ENCODE measurements at places on chromosomes 4 and X.

GRCh38 chrX:138026211-138026610, 460.3 kb downstream of the ZIC3 start:
- DNase-seq = no peak

DNA sequence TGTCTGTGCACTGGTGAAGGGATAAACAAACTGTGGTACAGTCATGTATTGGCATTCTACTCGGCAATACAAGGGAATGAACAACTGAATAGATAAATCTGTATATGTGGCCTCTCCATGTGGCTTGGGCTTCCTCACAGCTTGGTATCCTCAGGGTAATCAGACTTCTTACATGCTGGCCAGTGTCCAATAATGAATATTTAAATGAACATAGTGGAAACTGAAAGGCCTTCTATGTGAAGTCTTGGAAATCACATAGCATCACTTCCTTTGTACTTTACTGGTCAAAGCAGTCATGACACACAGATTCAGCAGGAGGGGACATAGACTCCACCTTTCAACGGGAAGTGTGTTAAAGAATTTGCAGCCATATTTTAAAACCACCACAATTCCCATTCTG, 33.4 kb upstream of the GPR101 start:
- DNase-seq = no peak

DNA sequence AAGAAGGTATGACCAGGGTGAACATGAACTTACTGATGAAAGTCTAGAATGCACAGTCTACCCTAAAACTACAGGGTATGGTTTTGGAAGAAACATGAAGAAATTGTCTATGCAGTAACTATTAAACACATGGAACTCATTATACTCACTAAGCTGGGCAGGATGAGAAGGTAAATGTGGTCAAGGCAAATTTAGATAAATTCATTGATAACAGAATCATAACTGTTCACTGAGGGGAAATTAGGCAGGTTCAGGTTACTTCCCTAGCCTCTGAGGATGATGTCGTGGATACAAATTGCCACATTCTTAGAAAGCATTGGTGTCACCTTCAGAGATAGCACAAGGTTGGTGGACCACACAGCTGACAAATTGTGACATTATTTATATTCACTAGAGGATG, 40.4 kb upstream of the MID1IP1 start:
- no peak for DNase-seq

GRCh38 chr4:48129307-48130014, 4.6 kb downstream of the TXK start:
- DNase-seq = no peak

DNA sequence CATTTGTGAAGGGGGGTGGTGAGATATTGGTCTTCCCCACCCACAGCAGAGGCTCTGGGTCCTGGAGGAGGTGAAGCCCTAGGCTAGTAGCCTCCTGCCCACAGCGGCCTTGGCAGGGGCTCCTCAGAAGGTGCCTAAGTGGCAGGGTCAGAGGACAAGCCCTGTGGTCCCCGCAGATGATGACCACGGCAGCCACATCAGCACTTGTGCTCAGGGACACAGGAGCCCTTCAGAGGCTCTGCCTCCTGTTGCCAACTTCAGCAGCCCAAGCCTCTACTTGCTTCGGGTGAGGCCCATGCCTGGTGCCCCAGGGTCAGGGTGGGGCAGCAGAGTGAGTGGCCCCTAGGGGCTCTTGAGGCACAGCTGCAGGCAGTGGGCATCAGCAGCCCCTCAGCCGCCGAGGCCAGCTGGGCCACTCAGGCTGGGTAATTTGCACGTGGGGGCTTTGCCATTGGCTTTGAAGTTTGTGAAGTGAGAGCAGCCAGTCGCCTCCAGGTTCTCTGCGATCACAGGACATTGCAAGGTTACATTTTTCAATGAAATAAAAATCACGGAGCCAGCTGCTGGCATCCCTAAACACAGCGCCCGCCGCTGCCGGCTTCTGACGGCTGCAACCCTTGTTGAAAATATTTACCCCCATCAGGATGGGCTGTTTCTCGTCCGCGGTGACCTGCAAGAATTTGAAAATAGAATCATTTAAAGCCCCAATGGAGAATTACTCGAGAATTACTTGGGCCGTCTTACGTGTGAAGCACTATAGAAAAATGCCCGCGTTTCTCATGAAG, 108.5 kb downstream of the HMX1 start:
- DNase-seq = no peak

GRCh38 chr4:183918696-183919095, 13.6 kb downstream of the STOX2 start:
- no peak for DNase-seq

- no peak for DNase-seq
Measured at GRCh38 chr4:162499478-162499877, 335.7 kb upstream of the FSTL5 start.

DNA sequence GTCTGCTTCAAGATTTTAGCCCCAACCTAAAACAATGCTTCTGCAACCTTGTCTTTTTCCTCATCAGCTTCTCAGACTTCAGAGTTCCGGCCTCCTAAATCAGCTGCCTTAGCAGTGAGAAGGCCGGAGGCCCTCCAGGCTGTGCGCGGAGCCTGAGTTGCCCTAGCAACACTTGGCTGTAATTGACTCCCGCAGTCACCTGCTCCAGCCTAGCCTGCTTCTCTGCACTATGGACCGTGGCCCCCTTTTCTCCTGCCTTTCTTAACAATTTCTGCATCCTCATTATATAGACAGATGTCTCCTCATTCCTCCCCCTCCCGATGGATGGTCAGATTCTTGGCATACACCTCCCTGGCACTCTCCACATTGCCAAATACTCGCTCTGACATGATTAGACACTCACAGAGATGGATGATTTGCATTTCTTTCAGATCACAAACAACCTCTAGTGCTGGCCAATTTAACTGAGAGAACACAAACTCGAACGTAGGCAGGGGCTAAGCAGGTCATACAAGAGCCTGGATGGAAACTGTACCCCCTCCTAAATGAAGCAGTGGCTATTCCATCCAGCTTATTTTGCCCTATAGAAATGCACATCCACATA, 9.5 kb upstream of the HUWE1 start:
- no peak for DNase-seq

- DNase-seq = no peak
Measured at GRCh38 chr4:109332926-109333464, 30.5 kb upstream of the COL25A1 start.

DNA sequence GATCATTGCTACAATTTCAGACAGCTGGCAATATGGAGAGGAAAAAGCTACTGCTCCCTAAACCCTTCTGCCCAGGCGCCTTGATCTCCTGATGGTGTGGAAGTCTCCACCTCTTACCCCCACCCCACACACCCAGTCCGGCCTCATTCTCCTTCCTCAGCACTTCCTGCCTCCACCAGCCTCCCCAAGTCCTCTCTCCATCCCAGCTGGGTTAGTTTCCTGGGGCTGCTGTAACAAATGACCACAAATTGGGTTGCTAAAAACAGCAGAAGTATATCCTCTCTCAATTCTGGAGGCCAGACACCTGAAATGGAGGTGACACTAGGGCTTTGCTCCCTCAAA, 1.1 kb upstream of the CCNQ start:
- DNase-seq = no peak

- DNase-seq = no peak
Measured at GRCh38 chr4:103721251-103721650, 1.5 kb upstream of the TACR3 start.

Measured in T-helper 9 cell (primary cell).